ENCODE measurements at places on chromosomes 13 and 19. TPM values are rescaled to one million over a fixed set of nuclear protein-coding genes. Genes with fewer than 3 reads are reported as not detected.

Gene SRRM5
- 0.10 TPM for total RNA-seq

Gene PMIS2
- not detected for total RNA-seq

Gene PRSS57
- not detected for total RNA-seq

Gene SHD
- total RNA-seq: 0.46 TPM

Gene FCER2
- total RNA-seq: 0.15 TPM

Gene F2RL3
- not detected for total RNA-seq

Gene ZNF787
- total RNA-seq: 132 TPM

Gene RASGRP4
- not detected for total RNA-seq

Gene ZNF699
- 7.3 TPM for total RNA-seq

Gene CGB5
- not detected for total RNA-seq

Gene PSG5
- total RNA-seq: not detected

Gene ZNF324B
- 7.8 TPM for total RNA-seq

Gene FUT2
- 0.08 TPM for total RNA-seq

Gene FXYD3
- total RNA-seq: not detected

Gene CALR3
- not detected for total RNA-seq

Gene XPO4
- total RNA-seq: 16.2 TPM

Gene DNAAF3
- total RNA-seq: 12.4 TPM

Gene PTH2
- total RNA-seq: not detected

Gene PSG11
- not detected for total RNA-seq

Gene ZNF737
- total RNA-seq: 11.6 TPM

Gene GGN
- 1.4 TPM for total RNA-seq

Gene VN1R2
- total RNA-seq: not detected

Gene ZNF610
- total RNA-seq: not detected

Gene MVB12A
- 42.1 TPM for total RNA-seq

Measured in Panc1 (cell line).